ENCODE measurements at places on chromosomes 6 and 20.

DNA sequence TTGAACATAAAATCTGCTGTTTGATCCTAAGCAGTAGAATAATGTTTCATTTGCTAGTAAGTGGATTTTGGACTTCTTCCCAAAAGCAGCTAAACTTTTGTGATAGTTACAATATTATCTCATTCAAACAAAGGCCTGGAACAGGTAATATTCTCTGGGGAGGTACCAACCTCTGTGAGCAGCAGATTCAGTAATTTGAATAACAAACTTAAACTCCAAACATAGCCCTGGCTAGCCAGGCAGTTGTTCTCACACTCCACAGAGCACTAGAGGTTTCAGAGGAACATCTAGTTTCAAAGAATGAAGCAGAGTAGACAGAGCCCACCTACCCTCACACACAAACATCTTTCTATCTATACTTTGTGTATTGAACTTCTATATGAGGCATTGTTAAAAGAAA, 40.9 kb downstream of the LGSN start:
- DNase-seq: peak; percentile 24

GRCh38 chr6:116159782-116160524, 34.0 kb upstream of the COL10A1 start:
- DNase-seq: no peak

- no peak for DNase-seq
Observed at GRCh38 chr6:113004470-113005270, 657.5 kb downstream of the RFPL4B start.

DNA sequence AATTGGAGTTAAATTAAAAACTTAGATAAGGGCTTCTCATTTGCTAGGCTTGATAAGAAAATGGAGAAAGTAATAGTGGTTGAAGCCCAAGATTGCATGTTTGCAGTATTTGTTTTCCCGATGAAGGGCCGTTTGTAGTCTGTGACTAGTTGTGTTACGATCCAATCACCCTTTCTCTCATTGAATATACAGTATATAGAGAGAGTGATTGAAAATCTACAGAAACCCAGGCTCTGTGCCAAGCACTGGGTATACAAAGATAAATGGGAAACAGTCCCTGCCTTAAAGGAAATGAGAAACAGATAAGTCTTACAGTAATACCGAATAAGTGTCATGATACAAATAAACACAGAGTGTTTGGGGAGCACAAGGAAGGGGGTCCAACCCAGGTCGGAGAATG, 55.2 kb upstream of the CDKAL1 start:
- no peak for DNase-seq

DNA sequence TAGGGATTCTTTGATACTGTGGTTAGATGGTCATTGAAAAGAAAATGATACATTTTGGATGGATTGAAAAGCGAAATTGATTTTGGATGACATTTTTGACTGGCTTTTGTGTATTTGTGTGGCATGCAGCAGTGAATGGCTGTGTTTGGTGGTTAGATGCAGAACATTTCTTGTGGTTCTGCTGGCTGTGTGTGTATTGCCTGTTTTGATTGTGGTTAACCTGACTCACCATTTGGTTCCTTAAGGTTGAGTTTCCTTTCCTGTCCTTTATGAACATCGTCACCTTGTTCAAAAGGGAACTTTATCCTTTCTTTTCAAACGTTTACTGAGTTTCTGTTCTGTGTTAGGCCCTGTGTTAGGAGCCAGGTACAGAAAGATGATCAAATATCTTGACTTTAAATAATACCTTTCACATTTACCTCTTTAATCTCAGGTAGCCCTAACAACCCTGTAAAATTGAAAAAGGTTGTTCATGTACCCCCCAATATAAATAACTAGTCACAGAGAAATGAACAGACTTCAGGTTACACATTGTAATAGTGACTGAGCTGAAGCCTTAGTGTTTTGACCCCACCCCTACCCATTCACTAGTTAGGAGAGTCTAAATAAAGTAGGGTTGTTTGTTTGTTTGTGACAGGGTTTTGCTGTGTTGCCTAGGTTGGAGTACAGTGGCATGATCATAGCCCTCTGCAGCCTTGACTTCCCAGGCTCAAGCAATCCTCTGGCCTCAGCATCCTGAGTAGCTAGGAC, 23.8 kb downstream of the ANKS1A start:
- DNase-seq: peak; percentile 7

GRCh38 chr6:45441851-45442453, 64.2 kb upstream of the SUPT3H start:
- DNase-seq: no peak

- no peak for DNase-seq
Observed at GRCh38 chr6:80143419-80143937, 37.0 kb downstream of the BCKDHB start.

GRCh38 chr20:34421766-34422466, 58.8 kb downstream of the ITCH start:
- DNase-seq: no peak

GRCh38 chr20:24866008-24866407, 83.1 kb upstream of the CST7 start:
- no peak for DNase-seq

DNA sequence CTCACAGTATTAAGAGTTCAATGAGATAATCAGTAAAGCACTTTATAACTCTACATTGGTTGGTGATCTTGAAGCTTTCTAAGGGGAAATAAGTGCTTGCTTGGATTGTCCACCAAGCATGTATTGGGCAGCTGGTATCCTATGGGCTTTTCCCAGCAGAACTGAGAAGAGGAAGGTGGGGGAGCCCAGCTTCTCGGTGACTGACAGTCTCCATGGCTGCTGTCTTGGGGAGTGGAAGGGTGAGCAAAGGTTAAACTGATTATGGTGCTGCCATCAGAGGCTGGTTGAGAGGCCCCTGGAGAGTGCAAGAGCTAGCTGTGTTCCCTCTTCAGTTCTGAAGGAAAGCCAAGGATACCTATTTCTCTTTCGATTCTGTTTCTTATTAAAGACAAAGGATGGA, 35.5 kb upstream of the ADTRP start:
- DNase-seq: no peak

- DNase-seq: no peak
Observed at GRCh38 chr6:167105060-167105459, 17.8 kb upstream of the CCR6 start.

DNA sequence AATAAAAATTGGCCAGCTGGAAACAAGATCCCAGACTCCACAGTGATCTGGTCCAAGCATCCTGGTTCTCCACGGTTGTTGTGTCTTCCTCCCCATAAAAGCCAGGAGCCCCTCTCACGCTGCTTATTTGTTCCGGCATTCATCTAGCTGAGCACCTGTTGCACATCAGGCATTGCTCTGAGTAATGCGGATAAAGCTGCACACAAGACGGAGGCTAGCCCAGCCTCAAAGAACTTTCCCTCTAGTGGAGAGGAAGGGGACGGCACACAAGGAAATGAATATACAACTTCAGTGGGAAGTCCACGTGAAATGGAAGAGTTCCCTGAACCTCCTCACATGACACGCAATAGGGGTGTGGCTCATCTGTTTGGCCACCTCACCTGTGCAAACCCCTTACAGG, 30.3 kb upstream of the NXT1 start:
- DNase-seq: no peak

DNA sequence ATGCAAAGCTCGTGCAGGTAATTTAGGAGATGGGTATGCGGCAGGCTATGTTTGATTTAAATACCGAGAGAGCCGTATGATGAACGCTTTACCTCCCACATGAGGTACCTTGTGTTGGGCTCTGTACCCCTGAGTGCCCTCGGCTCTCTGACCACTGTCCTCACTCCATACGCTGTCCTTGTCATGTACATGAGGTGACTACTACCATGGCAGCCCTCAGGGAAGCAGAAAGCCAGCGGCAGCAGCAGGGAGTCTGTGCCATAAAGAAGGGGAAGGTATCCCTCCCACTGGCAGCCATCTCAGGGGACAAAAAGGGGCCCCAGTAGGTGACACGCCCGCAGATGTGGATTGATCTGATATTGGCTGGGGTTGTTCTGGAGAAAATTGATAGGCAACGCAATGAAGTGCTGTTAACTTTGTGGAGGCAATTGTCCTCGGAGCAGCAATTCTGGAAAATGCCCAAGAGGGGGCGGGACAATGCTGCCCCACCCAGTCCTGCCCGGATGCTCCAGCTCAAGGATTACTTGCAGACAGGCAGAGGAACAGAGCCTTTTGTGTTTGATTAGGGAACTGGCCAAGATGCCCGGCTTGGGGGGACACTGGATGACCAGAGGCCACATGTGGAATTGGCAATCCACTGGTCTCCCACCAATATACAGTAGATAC, 38.0 kb upstream of the HSF2 start:
- DNase-seq: no peak

DNA sequence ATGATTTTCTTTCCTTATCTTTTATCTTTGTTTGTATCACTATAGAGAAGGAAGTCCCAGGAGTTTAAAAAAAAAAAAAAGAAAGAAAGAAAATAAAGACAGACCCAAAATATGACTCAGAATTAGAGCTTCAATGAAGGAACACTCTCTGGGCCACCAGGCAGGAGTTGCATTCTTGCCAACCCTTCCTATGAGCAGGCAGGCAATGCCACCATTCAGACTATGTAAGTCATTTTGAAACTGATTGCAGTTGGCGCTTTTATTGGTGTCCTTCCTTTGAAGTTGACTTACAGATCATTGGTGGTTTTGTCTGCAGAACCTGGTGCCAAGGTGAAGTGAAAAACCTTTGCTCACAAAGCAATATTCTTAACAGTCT, 50.3 kb downstream of the MYB start:
- no peak for DNase-seq

GRCh38 chr6:80489911-80490635, 383.6 kb downstream of the BCKDHB start:
- DNase-seq: no peak

DNA sequence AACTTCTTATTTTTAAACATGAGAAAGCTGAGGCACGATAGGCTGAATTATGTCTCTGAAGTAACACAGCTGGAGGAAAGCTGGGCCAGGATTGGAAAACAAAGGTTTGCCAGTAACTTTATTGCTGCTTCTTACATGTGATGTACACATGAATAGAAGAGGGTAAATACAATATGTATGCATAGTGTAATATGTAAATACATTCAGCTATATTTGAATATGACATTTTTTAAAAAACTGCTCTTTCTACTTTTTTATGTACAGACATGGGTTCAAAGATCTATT, 90.2 kb downstream of the ADTRP start:
- no peak for DNase-seq

GRCh38 chr6:156111913-156112312, 656.3 kb upstream of the NOX3 start:
- DNase-seq: no peak

GRCh38 chr6:38064431-38064830, 244.9 kb downstream of the ZFAND3 start:
- DNase-seq: no peak

DNA sequence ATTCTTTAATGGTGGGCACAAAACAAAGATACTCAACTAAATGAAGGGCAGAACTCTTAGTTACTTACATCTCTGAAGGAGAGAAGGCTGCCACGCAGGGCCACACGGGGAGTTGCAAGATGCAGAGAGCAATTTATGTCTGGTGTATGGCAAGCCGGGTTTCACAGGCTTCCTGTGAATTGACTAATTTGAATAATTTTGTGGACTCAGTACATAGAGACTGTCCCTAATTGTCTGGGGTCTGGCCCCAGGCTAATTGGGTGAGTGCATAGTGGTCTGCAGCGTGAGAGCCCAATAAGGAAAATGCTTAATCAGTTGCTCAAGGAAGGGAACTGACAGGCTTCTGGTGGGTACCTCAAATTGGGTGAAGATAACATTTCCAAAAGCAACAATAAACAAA, 205.7 kb downstream of the OTOR start:
- DNase-seq: no peak

GRCh38 chr20:4472906-4473305, 248.8 kb upstream of the PRND start:
- no peak for DNase-seq

DNA sequence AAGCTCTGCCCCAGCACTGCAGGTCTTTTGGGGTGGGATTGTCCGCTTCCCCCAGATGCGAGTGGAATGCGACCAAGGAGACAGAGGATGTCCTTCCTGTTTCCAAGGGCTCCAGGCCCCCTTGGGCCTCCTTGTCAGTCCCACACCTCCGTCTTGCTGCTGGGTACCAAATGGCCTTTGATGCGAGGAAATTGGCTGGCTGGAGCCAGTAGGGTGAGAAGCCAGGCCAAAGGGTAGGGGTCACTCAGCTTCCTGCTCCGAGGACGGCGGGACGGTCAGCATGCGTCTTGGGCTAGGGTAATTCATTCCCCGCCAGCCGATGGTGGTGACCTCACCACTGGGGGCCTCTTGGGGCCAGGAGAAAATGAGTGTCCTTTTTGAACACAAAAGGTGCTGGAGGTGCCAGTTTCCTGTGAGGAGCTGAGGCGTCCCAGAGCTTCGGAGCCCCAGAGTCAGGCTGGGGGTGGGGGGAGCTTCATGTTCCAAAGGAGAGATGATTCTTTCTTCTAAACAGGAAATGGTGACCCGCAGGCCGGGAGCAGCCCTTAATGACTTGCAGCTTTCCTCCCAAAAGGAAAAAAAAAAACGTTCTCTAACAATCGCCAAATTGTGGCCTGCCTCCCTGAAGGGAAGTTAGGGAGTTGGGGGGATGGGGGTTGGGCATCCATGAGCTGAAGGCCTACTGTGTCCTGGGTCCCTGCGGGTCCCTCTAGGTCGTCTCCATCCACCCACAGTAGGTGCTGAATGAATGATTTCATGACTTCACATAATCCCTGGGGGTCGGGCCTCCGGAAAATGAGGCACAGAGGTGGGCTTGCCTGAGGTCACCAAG, 6.7 kb downstream of the SNAI1 start:
- DNase-seq: no peak

- DNase-seq: no peak
Observed at GRCh38 chr6:23870496-23870895, 255.5 kb upstream of the NRSN1 start.

DNA sequence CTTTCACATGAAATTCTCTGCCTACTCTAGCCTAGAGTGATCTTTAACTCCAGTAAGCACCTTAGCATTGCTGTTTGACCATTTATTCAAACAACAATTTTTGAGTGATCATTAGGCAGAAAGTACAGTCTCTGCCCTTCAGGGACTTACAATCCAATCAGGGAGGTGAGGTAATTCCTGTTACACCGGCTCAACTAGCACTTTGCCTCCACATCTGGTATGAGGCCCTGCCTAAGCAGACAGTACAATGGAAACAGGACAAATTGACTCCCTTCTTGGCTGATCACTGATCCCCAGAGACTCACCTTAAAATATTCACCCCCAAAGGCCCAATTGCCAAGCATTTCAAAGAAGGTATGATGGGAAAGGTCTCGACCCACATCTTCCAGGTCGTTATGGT, 1.4 kb downstream of the AARS2 start:
- DNase-seq: no peak

DNA sequence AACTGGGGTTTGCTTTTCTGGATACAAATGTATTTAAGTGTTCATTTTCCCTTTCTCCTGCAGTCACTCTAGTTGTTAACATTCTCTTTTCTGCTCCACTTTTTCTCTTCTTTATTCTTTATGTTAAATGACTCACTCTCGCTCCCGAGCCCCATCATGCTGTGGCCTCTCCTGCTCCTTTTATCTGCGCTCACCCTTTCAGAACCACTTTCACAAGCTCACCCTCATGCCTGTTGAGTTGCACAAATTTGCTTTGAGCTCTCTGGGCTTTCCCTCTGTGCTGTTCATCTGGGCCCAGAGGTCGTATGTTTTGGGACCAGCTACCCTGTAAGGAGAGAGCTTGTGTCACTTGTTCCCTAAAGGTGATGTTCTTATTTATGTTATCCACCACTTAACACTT, 98.1 kb upstream of the ASCC3 start:
- no peak for DNase-seq

Measured in germinal center (tissue), 1 donor.